ENCODE measurements at places on chromosomes 6 and 20.

- no peak for DNase-seq
Observed at GRCh38 chr6:118892355-118892991, 1.5 kb upstream of the ASF1A start.

- no peak for DNase-seq
Observed at GRCh38 chr6:5996714-5997419, 9.9 kb downstream of the NRN1 start.

GRCh38 chr6:125192610-125192930 is 39.0 kb downstream of the TPD52L1 start:
- no peak for DNase-seq

- DNase-seq = no peak
Observed at GRCh38 chr20:44461142-44461802, 14.4 kb upstream of the TTPAL start.

- DNase-seq = no peak
Observed at GRCh38 chr6:104599821-104600638, 259.7 kb downstream of the HACE1 start.

DNA sequence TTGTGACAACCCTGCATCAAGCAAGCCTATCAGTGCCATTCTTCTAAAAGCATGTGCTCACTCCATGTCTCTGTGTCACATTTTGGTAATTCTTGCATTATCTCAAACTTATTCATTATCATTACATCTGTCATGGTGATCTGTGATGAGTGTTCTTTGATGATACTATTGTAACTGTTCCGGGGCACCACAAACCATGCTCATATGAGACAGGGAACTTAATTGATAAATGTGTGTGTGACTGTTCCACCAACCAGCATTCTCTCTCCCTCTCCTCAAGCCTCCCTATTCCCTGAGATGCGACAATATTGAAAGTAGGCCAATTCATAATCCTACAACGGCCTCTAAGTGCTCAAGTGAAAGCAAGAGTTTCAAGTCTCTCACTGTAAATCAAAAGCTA is 4.0 kb downstream of the HUS1B start:
- no peak for DNase-seq

GRCh38 chr20:62525014-62525413 is 49.2 kb upstream of the GATA5 start:
- DNase-seq = no peak

DNA sequence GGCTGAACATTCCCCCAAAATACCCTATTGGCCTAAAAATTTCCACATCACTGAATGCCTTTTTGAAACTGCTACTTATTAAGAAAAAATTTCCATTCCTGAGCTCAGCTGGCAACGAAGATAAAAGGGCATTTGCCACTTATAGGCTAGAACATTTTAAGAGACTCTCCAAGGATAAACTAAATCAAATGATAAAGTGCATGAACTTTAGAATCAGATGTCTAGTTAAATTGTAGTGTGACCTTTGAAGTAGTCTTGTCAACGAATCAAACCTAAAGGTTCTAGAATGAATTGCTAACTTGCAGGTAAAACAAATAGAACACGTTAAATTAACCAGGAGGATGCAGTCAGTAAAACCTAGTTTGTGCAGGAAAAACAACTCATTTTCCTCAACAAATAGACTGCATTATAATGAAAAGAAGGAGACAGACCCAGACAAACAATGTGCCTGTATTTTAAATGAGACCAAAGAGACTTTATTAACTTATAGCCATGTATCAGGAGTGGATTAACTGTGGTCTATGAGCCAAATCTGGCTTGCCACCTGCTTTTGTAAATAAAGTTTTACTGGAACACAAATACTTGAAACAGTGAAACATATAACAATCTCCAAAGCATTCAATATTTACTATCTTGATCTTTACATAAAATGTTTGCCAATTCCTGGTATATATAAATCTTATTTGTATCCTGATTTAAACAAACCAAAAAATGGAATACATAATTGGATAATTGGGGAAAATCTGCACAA is 184.4 kb downstream of the MEI4 start:
- no peak for DNase-seq

GRCh38 chr6:53746442-53747103 is 48.2 kb upstream of the LRRC1 start:
- no peak for DNase-seq

DNA sequence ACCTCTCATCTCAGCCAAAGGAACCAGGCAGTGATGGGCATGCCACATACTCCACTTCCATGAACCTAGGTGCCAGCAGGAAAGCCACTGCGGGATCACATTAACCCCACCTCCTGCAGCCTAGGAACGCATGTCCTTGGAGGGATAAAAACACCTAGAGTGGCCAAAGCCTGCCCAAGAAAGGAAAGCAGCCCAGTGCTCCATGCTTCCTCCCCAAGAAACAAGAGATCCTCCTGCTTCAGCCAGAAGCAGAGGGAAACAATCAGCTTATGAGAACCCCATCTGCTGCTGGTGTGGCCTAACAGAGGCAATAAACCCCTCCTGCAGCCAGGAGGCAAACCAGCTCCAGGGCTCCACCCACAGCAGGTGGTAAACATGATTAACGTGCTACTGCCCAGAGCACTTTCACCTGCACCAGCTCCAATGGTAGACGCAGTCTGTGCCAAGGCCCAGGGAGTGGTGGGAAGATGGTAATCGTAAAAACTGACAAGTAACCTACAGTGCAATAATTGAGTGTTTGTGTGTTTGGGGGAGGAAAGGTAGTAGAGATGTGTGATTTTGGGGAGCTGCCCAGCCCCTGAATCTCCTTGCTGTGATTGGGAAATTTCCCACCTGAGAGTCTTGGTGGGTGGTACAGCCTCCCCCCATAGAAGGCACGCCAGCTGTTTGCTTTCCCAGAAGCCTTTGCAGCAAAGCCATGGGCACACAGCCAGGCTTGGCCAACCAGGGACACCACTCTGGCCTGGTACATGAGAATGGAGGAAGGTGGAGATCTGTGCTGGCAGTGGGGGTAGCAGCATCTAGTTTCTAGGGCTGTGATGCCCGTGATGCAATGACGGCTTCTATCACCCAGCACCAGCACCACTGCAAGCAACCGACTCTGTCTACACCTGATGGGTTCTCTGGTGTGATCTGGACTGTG is 50.6 kb upstream of the TBC1D7 start:
- DNase-seq = no peak

DNA sequence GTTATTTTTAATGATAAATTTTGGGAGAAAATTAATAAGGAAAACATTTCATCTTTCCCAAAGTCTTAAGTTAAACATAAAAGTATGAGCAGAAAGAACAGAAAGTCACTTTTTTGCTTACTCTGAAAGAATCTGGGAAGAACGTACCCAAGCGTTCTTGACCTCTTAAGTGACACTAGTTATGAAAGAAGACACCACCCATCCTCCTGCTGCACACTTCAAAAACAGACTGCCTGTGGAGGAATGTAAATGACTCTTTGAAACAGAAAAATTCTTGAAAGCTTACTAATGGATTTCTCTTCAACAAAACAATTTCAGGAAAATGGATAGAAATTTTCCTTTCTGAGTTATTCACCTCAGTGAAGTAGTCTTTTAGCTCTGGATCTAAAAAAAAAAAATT is 227.7 kb downstream of the MEI4 start:
- DNase-seq = no peak

DNA sequence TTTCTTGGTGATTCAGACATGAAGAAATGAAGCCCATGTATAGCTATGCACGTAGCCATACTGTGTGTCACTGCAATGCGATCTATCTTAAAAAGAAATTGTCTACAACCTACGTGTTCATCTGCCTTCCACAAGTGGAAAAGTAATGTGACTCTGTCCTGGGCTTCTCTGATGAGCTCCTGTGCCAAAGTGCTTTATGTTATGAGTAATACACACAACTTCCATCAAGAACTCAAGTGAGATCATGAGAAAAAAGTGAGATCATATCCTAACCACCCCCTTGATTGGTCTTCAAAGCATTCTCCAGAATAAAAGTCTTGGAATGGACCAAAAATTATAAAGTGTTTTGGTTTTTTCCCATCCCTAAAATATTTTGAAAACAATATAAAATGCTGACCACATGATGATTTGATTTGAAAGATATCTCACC is 114.3 kb downstream of the DST start:
- no peak for DNase-seq

DNA sequence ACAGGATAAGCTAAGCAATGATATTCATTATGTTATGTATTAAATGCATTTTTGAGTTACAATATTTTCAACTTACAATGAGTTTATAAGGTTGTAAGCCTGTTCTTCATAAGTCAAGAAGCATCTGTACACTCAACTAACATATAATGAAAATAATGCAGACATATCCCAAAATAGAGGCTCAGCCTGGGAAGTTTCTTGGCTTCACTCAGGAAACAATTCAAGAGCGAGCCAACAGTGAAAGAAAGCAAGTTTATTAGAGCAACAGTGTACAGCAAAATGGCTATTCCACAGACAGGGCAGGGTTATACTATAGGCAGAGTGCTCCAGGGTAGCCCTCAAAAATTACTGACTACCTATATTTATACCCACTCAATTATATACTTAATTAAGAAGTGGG is 1581.8 kb downstream of the HACE1 start:
- DNase-seq = no peak

DNA sequence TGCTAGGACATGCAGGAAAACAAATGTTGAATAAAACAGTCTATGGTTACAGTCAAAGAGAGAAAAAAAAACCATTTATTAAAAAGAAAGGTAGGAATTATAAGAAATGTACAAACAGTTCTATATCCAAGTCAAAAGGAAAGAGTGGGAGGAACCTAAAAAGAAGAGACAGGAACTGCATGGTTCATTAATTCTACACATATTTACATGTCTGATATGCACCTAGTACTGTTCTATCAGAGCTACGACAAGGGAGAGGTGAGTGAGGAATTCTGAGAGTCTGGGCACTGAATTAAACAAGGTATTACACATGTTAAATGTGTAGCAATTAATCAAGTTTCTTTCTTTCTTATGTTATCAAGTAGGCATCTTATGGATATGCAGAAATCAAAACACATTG is 41.9 kb downstream of the SYCP2 start:
- no peak for DNase-seq

- DNase-seq = no peak
Observed at GRCh38 chr6:106383573-106383972, 23.1 kb downstream of the CRYBG1 start.

GRCh38 chr6:20600831-20601230 is 66.6 kb downstream of the CDKAL1 start:
- DNase-seq = no peak

DNA sequence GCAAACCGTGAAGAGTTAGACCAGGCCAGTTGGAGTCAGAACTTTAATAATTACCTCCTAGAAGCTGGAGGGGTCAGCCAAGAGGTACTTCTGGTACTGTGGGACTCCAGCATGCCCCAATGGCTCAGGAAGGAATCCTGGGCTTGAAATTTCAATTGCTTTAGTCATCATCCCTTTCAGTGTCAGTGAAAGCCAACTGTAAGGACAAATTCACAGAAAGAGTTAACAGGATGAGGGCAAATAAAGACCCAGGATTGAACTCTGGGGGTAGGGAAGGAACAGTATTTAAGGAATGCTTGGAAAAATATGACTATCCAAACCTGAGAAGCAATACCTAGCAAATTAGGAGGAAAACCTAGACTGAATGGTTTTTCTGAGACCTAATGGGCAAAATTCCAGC is 735.1 kb upstream of the MARCKS start:
- DNase-seq = peak; percentile 46

DNA sequence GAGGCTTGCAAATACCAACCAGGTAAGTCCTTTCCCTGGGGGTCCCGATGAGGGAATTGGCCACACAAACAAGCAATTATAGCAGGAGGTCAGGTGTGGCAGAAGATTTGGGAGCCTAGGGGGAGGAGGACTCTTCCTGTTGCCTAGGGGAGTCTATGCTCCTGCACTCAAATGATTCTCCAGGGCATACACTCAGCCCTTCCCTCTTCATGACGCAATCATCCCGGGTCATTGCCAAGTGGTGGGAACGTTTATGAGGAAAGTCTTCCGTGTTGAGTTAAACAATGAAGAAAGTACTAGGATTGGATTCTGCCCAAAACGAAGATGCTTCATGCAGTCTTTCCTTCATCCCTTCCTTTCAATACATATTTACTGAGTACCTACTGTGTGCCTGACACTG is 186.5 kb upstream of the TSHZ2 start:
- DNase-seq = no peak

DNA sequence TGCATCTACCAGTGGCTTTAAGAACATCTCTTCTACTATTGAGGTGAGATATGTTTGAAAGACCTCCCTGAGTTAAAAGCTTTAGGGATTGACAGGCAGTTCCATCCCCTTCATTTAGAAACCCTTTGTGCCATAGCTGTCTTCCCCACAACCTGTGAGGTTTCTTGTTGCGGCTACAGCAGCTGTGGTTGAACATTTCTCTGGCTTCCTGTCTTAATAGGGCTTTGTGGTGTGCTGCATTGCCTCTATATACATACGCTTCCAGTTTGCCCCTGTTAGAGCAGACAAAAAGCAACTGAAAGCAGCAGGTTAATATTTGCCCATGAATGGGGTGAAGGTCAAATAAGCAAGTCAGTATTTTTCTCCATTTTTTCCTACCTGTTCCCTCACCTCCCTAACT is 210.2 kb downstream of the TMEM200A start:
- DNase-seq = no peak

- no peak for DNase-seq
Observed at GRCh38 chr6:24284006-24284405, 73.9 kb downstream of the DCDC2 start.

DNA sequence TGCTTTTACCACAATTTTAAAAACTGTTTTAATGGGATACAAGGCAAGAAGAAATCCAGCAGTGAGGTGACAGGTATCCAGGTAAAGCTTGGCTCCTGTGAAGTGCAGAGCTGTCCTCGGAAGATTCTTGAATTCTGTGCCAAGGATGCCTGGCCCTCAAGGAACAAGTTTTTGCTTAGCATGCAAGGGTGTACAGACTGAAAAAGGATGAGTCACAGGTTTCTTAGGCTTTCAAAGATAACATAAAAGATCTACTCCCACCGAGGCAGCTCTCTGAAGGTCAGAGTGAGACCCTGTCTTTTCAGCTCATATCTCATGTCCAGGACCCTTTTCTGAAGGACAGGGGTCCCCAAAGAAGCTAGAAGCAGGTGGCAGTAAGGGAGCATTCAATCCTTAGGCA is 83.3 kb downstream of the CHD6 start:
- no peak for DNase-seq

GRCh38 chr20:58702859-58703648 is 10.5 kb downstream of the NPEPL1 start:
- DNase-seq = no peak

DNA sequence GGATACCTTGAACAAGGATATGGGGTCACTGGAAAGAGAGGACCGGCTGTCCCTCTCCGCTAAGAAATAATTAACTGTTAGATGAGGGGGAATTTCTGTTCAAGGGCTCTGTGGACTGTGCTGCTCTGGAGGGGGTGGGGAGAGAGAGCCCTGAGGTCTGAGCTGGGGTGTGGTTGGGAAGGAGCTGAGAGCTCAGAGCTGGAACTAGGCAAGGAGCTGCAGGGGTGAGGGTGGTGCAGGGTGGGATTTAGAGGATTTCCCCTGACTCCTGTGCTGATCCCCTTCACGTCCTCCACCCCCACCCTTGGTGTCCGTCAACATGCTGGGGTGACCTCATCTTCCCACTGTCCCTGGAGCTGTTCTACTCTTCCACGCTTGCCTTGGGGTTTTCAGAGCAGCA is 52.5 kb downstream of the HLA-A start:
- no peak for DNase-seq

Data from A549 (cell line).